A549 (cell line): ENCODE measurements at places on chromosomes 3 and 15. TPM values are rescaled to one million over a fixed set of nuclear protein-coding genes. Genes with fewer than 3 reads are reported as not detected.

Gene MAP1A
- polyA plus RNA-seq, result 0.46 to 0.54 TPM (median 0.52 TPM) in 3 replicates

Gene ESYT3
- 1.1 to 1.7 TPM (median 1.2 TPM) in 3 replicates for polyA plus RNA-seq

Gene GOLGA8S
- 0.31 to 0.70 TPM (median 0.35 TPM) in 3 replicates for polyA plus RNA-seq

Gene ZNF35
- 3.8 to 4.1 TPM (median 3.9 TPM) in 3 replicates for polyA plus RNA-seq

- DNase-seq, result no peak
These were observed 57.6 kb downstream of the ADAMTS17 start for GRCh38 chr15:100284191-100284590.

DNA sequence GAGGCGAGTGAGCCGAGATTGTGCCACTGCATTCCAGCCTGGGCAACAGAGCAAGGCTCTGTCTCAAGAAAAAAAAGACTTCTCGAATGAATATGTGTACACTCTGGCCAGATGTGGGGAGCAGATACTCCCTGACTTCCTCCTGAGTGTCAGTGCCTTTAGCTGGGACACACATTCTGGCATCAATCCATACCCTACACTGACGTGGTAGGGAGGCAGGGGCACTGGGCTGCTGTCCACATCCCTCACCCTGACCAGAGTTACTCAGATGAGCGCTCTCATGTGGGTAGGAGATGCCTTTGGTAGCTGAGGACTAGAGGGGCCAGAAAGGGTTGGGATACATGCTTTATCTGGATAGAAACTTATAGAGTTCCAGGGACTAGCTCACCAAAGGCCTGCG, 15.6 kb downstream of the LIMD1 start:
- DNase-seq, result no peak

- no peak for DNase-seq
These were observed 126.8 kb downstream of the BDH1 start for GRCh38 chr3:197428952-197429351.

GRCh38 chr3:150421256-150421655, 13.2 kb downstream of the TSC22D2 start:
- DNase-seq, result no peak

DNA sequence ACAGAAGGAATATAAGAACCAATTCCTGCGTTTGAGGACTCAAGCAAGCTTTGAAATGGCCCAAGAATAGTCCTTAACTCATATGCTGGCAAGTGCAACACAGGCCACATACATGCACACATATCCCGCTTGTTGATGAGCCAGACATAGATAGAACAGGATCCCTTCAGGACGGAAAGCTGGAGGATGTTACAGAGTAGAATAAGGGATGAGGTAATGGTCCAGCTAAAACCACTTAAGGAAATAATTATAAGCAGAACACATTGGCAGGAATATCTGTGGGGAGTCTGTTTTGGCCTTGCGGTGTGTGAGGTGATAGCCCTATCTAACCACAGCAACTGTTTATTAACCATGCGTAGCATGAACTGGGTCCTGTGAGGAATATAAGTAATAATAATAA, 25.0 kb downstream of the SCG3 start:
- no peak for DNase-seq

- DNase-seq, result peak; percentile 98
These were observed 28.2 kb upstream of the USP3 start for GRCh38 chr15:63476229-63476632.

DNA sequence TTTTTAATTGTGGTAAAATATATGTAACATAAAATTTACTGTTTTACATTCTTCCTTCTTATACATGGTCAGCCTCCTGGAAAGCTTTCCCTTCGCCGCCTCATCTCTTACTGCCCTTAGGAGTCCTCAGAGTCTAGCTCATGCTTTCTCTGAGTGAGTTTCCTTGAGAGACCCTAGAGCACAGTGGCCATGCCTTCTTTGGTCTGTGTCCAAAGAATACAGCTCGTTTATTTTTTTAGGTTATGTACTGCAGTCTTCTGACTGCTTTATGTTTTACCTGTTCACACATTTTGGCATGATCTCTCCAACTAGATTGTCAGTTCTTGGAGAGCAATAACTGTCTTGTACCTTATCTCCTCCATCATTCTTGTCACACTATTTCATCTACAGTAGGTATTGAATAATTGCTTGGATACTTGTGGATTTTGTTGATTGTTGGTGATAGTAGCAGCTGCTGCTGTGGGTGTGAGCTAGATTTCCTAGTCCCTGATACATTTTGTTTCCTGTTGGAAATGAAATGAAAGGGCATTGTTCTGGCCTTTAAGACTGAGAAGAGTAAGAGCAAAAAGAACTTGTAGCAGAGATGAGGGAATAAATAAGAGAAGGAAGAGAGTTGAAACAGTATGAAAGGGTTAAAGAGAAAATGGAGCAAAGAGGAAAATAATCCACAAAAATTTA, 10.9 kb downstream of the ARIH2 start:
- DNase-seq, result no peak

DNA sequence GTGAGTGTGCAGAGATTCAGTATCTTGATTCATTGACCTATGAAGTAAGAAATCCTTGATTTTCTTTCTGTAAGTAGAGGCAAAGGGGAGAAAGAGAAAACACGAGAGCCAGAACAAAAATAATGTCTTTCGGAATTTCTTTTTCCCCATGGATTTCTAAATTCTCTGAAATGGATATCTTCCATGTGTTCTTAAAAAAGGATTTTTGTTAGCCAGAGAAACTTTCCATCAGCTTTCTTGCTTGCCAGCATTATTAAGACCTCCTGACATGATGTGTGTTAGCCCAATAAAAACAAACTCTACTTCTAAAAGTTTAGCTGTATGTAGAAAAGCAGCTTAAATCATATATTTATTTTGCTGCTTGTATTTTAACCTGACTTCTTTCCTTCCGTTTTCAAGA, 122.3 kb upstream of the AADACL2 start:
- DNase-seq, result no peak

DNA sequence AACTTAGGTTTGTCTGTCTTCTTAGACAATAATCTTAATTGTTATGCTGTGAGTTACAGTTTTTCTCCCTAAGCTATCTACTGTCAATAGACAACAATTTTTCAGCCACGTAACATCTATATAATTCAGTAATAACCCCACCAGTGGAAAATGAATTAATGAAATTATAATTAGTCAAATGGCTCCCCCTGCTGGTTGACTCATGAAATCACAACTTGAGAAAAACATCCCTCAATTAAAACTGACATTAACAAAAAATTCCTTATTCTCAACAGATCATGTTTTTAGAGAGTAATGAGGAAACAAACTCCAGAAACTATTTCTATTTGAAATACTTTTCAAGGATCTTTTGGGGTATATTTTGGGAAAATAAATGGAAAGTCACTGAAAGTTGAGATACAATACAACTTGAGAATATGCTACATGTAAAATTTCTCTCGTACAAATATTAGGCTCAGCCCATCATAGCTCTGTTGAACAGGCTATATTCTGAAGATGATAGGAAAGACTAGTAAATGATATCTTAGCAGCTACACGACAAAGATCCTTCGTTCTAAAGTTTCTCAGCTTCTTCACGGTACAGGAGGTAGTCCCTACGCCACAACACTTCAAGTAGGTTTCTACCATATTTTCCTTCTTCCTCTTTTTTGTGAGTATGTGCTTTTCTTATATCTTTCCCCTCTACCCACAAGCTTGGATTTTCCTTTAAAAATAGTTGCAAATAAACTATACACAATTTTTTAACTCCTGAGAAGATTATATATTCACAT, 20.7 kb downstream of the PPP1R2 start:
- peak; percentile 43 for DNase-seq

- peak; percentile 19 for DNase-seq
These were observed 15.6 kb downstream of the CHST2 start for GRCh38 chr3:143135150-143135549.

- no peak for DNase-seq
These were observed 98.1 kb upstream of the BFSP2 start for GRCh38 chr3:133301731-133302130.

- DNase-seq, result no peak
These were observed 515.4 kb upstream of the ZNF717 start for GRCh38 chr3:76300746-76301145.

DNA sequence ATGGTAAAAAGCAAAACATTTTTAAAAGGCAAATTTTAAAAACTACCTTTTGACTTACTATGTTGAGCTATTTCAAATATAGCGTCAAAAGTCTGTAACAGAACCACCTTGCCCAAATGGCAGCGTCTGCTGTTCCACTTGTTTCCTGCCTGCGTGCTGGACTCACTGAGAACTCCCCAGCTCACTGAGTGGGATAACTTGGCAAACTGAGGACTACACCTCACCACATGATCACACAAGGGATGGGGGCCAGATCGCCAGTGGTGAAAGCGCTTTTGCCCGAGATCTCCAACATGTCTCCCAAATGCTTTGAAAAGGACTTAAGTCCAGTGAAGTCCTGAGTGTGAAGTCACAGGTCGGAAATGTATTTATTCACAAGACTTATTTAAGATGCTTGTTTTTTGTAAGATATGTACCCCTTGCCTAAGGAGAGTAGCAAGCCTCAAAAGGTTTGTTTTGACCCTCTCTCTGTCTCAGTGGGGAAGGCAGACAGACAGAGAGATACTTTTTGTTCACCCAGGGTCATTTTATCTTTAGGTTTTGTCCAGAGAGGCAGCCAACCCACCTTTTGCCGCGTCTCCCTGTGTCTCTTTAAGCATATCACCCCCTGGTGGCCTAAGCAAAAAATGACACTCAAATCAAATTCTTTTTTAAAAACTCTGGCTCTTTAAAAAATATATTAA, 192.6 kb downstream of the PDZRN3 start:
- DNase-seq, result peak; percentile 42
